ENCODE measurements at places on chromosomes 7 and 10.

- no peak for DNase-seq
Measured at GRCh38 chr10:3829156-3830050, 44.4 kb upstream of the KLF6 start.

GRCh38 chr10:70930263-70931000 lies 42.1 kb upstream of the PCBD1 start:
- no peak for DNase-seq

- DNase-seq: no peak
Measured at GRCh38 chr7:13551503-13551902, 438.0 kb downstream of the ETV1 start.

- DNase-seq: no peak
Measured at GRCh38 chr10:114801411-114801813, 20.2 kb upstream of the FHIP2A start.

- no peak for DNase-seq
Measured at GRCh38 chr10:58436071-58436470, 50.9 kb downstream of the TFAM start.

DNA sequence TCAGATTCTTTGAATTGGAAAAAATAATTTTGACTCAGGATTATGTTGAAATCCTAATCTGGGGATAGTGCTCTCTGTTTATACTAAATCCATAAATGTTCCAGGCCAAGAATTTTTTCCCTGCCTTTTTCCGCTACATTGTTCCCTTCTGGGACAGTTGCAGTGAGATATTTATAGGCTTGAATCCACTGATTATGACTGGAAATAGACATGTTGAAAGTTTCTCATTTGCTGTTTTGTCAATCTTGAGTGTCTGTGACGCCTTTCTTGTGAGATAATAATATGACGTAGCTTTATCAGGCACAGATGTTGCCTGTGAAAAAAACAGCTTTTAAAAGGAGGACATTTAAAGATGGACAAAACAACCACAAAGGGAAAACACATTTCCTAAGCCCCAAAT lies 155.9 kb downstream of the ARID5B start:
- DNase-seq: no peak

GRCh38 chr7:32074787-32075585 lies 4.8 kb upstream of the PDE1C start:
- DNase-seq: no peak

GRCh38 chr7:50366311-50366710 lies 61.8 kb downstream of the IKZF1 start:
- no peak for DNase-seq

GRCh38 chr7:14073988-14074387 lies 84.5 kb upstream of the ETV1 start:
- no peak for DNase-seq

DNA sequence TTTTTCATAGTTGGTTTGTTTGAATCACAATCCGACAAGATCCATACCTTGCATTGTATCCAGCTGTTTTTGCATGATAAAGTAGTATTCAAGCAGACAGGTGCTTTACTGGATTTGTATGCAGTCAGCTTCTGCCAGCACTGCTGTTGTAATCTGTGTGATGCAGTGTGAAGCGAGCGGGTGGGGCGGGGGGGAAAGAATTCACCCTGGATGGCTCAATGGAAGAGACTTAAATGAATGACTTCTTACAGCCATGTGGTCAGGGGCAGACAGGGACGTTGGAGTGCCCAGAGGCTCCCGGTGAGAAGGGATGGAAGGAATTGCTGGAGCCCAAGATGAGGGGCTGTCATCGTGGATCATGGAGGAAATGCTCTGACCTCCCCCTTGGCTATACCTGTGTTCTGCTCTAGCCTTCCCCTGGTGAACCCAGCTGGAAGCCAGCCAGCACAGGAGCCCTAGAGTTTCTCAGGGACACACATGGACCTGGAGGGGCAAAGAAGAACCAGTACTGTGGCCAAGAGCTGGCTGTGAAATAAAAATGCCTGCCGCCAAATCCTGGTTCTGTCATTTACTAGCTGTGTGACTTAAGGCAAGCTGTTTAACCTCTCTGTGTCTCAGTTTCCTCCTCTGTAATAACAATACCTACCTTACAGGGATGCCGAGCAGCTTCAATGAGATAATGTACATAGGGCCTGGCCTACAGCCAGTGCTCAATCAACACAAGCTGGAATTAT lies 14.1 kb downstream of the NFE2L3 start:
- DNase-seq: no peak

DNA sequence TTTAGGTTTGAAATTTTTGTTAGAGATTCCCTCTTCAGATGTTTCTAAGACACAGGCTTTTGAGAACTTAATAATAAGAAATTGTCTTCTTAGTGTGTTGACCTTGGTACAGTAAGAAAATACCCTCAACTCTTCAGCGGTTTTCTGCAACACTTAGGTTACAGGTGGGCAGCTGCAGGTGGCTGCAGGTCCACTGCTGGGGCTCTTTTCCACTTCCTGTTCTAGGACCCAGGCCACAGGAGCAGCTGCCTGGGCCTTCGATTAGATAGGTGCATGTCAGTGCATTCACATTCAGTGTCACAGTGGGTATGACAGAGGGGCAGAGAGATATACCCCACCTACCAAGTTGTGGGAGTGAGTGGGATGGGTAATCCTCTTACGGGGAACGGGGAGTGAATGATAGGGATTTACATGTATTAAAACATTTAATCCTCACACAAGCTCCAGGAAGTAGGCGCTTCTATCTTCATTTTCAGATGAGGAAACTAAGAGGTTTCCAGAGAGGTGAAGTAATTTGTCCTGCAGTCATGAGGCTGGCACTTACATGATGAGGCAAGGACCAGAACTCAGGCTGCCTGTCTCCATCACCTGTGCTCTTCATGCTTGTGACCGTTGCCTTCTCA lies 20.2 kb upstream of the SUV39H2 start:
- DNase-seq: no peak

GRCh38 chr7:142440906-142441411 lies 183.1 kb upstream of the PRSS58 start:
- no peak for DNase-seq

- DNase-seq: no peak
Measured at GRCh38 chr10:99466632-99467223, 36.3 kb upstream of the GOT1 start.

DNA sequence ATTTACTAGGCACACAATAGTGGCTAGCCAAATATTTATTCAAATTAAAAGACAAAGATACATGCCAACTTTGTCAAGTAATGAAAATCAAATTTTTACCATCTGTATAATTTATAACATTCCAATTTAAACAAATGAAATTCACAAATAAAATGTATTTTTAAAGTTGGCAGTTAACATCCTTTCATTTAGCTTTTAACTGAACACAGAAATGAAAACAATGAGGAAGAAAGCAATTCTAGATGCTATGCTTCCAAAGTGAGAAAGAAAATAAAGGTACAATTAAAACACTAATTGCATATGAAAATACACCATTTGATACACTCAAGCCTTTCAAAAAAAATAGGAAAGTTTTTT lies 123.1 kb downstream of the MPP7 start:
- no peak for DNase-seq

GRCh38 chr7:120998520-120998919 lies 10.0 kb downstream of the CPED1 start:
- DNase-seq: no peak
